Activated T-helper 1 cell treated with anti-CD3 and anti-CD28 coated beads, Interleukin-12 subunit alpha, Interleukin-12 subunit beta, Interleukin-2, Interleukin-4 antibody, amounts not matched to agents 30 ng/mL and 10 ng/mL and 1 ng/mL, durations not matched to agents 14 hours and 24 hours and 36 hours (primary cell): ENCODE measurements at places on chromosomes 6 and 20. TPM values are rescaled to one million over a fixed set of nuclear protein-coding genes. Genes with fewer than 3 reads are reported as not detected.
A peak's percentile ranks its signal among the peaks of the same experiment; 100 is the strongest.

- DNase-seq = no peak
- no peaks in the 10 kb centered on the region for H3K36me3 ChIP-seq
- peaks cover 4% of the 10 kb centered on the region for H3K27me3 ChIP-seq
- no peak overlapping the region for H3K4me3 ChIP-seq
Observed at GRCh38 chr6:89027756-89028155, 52.8 kb upstream of the PNRC1 start.

DNA sequence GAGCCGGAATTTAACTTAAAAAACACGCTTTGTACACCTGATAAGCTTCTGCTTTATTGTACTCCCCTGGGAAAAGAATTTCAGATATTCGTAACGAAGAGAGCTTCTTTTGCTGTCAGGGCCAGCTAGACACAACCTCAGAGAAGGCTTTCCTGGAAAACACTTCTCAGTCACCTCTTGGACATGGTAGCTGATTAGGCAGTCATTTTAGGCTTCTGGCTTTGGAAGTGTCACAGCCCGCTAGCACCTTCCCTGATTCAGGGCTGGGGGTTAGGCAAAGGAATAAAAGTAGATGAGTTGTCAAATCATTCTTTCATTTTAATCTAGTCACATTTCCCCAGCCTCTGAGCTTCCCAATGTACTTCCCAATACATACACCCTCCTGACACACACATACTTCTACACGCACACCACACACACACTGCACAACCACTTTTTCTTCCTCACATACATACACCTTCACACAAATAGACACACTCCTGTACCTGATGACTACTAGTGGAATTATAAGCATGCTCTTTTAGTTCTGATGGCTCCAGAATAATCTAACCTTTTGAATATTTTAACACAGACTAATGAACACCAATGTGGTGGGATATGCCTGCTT, 34.9 kb upstream of the TINAG start:
- no peak overlapping the region for H3K27ac ChIP-seq
- DNase-seq = no peak

GRCh38 chr20:10665027-10665561, 8.7 kb downstream of the JAG1 start:
- H3K27ac ChIP-seq = no peak overlapping the region

LIME1 gene
- total RNA-seq = 12.1 TPM in 2 replicates

DNA sequence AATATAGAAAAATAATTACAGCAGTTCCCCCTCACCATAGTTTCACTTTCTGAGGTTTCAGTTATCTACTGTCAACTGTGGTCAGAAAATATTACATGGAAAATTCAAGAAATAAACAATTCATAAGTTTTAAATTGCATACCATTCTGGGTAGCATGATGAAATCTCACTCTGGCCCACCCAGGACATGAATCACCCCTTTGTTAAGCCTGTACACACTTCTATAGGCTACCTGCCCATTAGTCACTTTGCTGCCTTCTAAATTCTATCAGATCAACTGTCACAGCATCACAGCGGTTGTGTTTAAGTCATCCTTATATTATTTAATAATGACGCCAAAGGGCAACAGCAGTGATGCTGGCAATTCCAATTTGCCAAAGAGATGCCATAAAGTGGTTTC, 140.3 kb upstream of the RUNX2 start:
- no peak overlapping the region for H3K4me3 ChIP-seq
- peaks cover 5% of the 10 kb centered on the region for H3K36me3 ChIP-seq
- no peak for DNase-seq
- H3K4me1 ChIP-seq = peaks cover 36% of the 10 kb centered on the region
- H3K27me3 ChIP-seq = no peaks in the 10 kb centered on the region

- no peak for DNase-seq
- no peaks in the 10 kb centered on the region for H3K36me3 ChIP-seq
- peaks cover 5% of the 10 kb centered on the region for H3K4me1 ChIP-seq
Observed at GRCh38 chr20:2168946-2169345, 67.3 kb downstream of the STK35 start.

GRCh38 chr6:77037439-77037838, 425.9 kb downstream of the HTR1B start:
- DNase-seq = no peak
- no peak overlapping the region for H3K27ac ChIP-seq
- H3K27me3 ChIP-seq = no peaks in the 10 kb centered on the region
- H3K4me1 ChIP-seq = no peaks in the 10 kb centered on the region
- no peak overlapping the region for H3K4me3 ChIP-seq

- peak overlapping the region; percentile 84 for H3K27ac ChIP-seq
- peak overlapping the region; percentile 61 for H3K4me3 ChIP-seq
- DNase-seq = peak; percentile 52
- H3K36me3 ChIP-seq = peaks cover 66% of the 10 kb centered on the region
- peaks cover 94% of the 10 kb centered on the region for H3K4me1 ChIP-seq
Observed at GRCh38 chr20:51480507-51481270, 61.8 kb downstream of the NFATC2 start.

- peaks cover 10% of the 10 kb centered on the region for H3K4me1 ChIP-seq
- no peak for DNase-seq
- peaks cover 4% of the 10 kb centered on the region for H3K27me3 ChIP-seq
- peaks cover 1% of the 10 kb centered on the region for H3K36me3 ChIP-seq
- no peak overlapping the region for H3K4me3 ChIP-seq
Observed at GRCh38 chr6:20313051-20313450, 88.6 kb upstream of the E2F3 start.

DNA sequence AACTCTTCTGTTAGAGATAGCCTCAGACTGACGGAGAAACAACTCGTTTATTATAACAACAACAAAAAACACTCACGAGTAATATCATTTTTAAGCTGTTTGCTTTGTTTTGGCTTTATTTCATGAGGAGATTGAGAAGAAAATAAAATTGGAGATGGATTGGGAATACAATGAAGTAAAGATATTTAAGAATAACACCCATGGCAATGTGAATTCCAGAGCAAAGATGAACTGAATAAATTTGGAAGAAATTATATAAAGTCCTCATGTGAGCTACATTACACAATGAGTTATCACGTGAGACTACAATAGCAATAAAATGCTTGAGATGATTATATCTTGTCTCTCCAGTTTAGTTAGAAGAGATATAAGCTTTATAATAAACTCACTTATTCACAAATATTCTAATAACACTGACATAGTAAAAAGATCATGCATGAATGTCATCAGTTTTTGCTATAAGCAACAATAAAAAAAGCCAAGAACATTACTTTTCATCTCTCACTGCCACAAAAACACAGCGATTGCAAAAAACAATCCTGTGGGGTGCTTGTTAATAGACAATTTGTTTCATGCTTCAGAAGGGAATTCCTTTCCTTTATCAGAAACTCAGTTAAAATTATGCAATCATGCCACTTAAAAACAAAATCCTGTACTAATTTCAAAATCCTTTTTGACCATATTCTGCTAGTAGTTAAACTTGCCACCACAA, 696.7 kb upstream of the MARCKS start:
- no peak overlapping the region for H3K4me3 ChIP-seq
- H3K27ac ChIP-seq = no peak overlapping the region
- H3K27me3 ChIP-seq = no peaks in the 10 kb centered on the region
- H3K4me1 ChIP-seq = no peaks in the 10 kb centered on the region
- H3K36me3 ChIP-seq = no peaks in the 10 kb centered on the region

DNA sequence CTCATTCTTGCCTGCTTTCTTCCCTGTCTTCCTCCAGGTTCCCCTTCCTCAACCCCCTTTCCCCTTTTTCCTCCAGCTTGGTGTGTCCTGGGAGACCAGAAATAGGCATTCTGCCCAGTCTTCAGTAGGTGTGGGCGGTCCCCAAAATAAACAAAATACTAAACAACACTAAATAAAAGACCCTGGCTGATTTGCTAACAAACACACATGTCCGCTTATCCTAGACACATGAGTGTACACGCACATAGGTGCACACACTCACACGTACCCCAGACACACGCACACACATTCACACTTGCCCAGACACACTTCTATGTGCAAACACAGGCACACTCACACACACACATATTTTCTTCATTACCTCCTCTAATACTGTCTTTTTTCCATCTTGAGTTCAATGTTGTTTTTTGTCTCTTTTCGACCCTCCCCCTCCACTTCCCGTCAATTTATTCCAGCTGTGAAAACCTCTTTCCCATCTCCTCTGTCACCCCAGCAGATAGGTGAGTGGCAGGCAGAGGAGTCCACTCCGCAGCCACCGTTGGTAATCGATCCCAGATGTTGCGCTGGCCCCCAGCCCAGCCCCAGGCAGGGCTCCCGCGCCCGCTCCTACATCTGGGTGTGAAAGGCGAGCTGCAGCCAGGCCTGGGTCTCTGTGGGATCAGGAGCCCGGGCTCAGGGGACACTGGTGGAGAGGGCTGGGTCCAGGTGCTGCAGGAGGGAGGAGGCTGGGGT, 56.9 kb upstream of the FOXP4 start:
- peaks cover 34% of the 10 kb centered on the region for H3K27me3 ChIP-seq
- H3K4me1 ChIP-seq = no peaks in the 10 kb centered on the region
- H3K27ac ChIP-seq = no peak overlapping the region
- H3K36me3 ChIP-seq = no peaks in the 10 kb centered on the region
- no peak for DNase-seq
- no peak overlapping the region for H3K4me3 ChIP-seq

METTL24 gene
- total RNA-seq = not detected in 2 replicates

- no peak for DNase-seq
- no peak overlapping the region for H3K4me3 ChIP-seq
- H3K27me3 ChIP-seq = peaks cover 1% of the 10 kb centered on the region
Observed at GRCh38 chr6:5045416-5045815, 39.7 kb upstream of the PPP1R3G start.

ABHD16B gene
- total RNA-seq = not detected in 2 replicates

TRIM31 gene
- not detected in 2 replicates for total RNA-seq

FAM217B gene
- 33.9 and 35.6 TPM in 2 replicates for total RNA-seq

DNA sequence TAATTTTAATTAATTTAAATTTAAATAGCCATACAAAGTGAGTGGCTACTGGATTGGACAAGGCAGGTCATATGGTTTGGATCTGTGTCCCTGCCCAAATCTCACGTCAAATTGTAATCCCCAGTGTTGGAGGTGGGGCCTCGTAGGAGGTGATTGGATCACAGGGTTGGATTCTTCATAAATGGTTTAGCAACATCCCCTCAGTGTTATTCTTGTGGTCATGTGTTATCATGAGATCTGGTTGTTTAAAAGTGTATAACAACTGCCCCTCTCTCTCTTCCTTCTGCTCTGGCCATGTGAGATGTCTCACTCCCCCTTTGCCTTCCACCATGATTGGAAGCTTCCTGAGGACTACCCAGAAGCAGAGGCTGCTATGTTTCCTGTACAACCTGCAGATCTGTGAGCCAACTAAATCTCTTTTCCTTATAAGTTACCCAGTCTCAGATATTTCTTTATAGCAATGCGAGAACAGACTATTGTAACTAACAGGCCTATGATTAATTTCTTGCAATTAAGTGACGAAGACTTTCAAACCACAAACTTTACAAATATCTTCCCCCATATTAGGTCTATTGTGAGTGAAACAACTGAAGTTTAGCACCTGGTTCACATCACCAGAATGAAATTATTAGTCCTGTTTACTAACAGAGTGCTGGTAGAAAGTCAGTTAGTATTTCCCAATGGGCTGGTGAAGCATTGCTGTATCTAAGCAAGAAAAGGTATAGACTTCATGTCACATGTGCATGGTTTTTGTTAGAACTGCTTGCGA, 60.0 kb upstream of the TNFAIP3 start:
- H3K4me3 ChIP-seq = no peak overlapping the region
- no peak for DNase-seq
- H3K36me3 ChIP-seq = peaks cover 7% of the 10 kb centered on the region
- no peaks in the 10 kb centered on the region for H3K27me3 ChIP-seq

GRCh38 chr6:5025911-5026819, 22.3 kb upstream of the RPP40 start:
- peak overlapping the region; percentile 70 for H3K4me3 ChIP-seq
- peaks cover 6% of the 10 kb centered on the region for H3K4me1 ChIP-seq
- H3K27ac ChIP-seq = no peak overlapping the region
- H3K27me3 ChIP-seq = peaks cover 7% of the 10 kb centered on the region
- no peak for DNase-seq
- peaks cover 3% of the 10 kb centered on the region for H3K36me3 ChIP-seq

GRCh38 chr20:38084425-38084951, 50.9 kb downstream of the RPRD1B start:
- no peak for DNase-seq
- no peaks in the 10 kb centered on the region for H3K27me3 ChIP-seq
- peaks cover 36% of the 10 kb centered on the region for H3K36me3 ChIP-seq
- H3K27ac ChIP-seq = no peak overlapping the region
- no peak overlapping the region for H3K4me3 ChIP-seq

DNA sequence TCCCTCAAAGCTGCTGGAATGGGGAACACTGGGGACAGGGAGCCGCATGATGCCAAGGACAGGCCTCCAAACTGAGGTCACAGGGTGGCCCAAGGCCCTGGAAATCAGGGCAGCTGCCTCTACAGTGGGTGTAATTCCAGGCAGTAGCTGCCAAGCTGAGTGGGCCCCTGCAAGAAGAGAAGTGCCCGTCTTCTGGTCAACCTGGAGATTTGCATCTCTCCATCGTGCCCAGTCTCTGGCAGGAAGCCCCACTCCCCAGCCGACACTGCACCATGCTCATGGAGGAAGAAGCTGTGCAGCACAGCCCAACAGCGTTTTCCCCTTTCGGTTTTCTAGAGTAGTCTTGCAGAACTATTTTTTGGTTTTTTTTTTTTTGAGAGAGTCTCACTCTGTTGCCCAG, 2.2 kb upstream of the FAM209A start:
- peaks cover 7% of the 10 kb centered on the region for H3K4me1 ChIP-seq
- H3K27ac ChIP-seq = no peak overlapping the region
- no peak overlapping the region for H3K4me3 ChIP-seq
- H3K27me3 ChIP-seq = no peaks in the 10 kb centered on the region
- H3K36me3 ChIP-seq = peaks cover 43% of the 10 kb centered on the region
- DNase-seq = no peak

GRCh38 chr6:166551754-166552495, 34.6 kb downstream of the RAMACL start:
- H3K36me3 ChIP-seq = no peaks in the 10 kb centered on the region
- peaks cover 4% of the 10 kb centered on the region for H3K27me3 ChIP-seq
- H3K27ac ChIP-seq = no peak overlapping the region
- H3K4me1 ChIP-seq = peaks cover under 1% of the 10 kb centered on the region

- DNase-seq = no peak
- H3K4me3 ChIP-seq = no peak overlapping the region
- H3K27me3 ChIP-seq = peaks cover 7% of the 10 kb centered on the region
- H3K36me3 ChIP-seq = no peaks in the 10 kb centered on the region
- H3K4me1 ChIP-seq = peaks cover 4% of the 10 kb centered on the region
Observed at GRCh38 chr6:166559211-166559610, 27.3 kb downstream of the RAMACL start.

VAPB gene
- total RNA-seq = 39.7 and 40.9 TPM in 2 replicates

- no peaks in the 10 kb centered on the region for H3K4me1 ChIP-seq
- no peak for DNase-seq
- H3K27me3 ChIP-seq = peaks cover 18% of the 10 kb centered on the region
- H3K27ac ChIP-seq = no peak overlapping the region
- no peak overlapping the region for H3K4me3 ChIP-seq
Observed at GRCh38 chr6:138601128-138601527, 101.8 kb upstream of the NHSL1 start.

GRCh38 chr20:49319208-49319809, 41.5 kb upstream of the ZNFX1 start:
- H3K36me3 ChIP-seq = no peaks in the 10 kb centered on the region
- no peak overlapping the region for H3K27ac ChIP-seq
- peaks cover 28% of the 10 kb centered on the region for H3K4me1 ChIP-seq
- peaks cover 63% of the 10 kb centered on the region for H3K27me3 ChIP-seq

- H3K27ac ChIP-seq = no peak overlapping the region
- no peak for DNase-seq
- no peak overlapping the region for H3K4me3 ChIP-seq
- peaks cover 6% of the 10 kb centered on the region for H3K27me3 ChIP-seq
- H3K36me3 ChIP-seq = peaks cover 2% of the 10 kb centered on the region
Observed at GRCh38 chr6:136093835-136094234, 156.3 kb downstream of the MTFR2 start.
